ENCODE measurements at places on chromosomes 16 and 17. TPM values are rescaled to one million over a fixed set of nuclear protein-coding genes. Genes with fewer than 3 reads are reported as not detected.
A peak's percentile ranks its signal among the peaks of the same experiment; 100 is the strongest.

CETP gene
- 1.2 TPM for total RNA-seq

DNA sequence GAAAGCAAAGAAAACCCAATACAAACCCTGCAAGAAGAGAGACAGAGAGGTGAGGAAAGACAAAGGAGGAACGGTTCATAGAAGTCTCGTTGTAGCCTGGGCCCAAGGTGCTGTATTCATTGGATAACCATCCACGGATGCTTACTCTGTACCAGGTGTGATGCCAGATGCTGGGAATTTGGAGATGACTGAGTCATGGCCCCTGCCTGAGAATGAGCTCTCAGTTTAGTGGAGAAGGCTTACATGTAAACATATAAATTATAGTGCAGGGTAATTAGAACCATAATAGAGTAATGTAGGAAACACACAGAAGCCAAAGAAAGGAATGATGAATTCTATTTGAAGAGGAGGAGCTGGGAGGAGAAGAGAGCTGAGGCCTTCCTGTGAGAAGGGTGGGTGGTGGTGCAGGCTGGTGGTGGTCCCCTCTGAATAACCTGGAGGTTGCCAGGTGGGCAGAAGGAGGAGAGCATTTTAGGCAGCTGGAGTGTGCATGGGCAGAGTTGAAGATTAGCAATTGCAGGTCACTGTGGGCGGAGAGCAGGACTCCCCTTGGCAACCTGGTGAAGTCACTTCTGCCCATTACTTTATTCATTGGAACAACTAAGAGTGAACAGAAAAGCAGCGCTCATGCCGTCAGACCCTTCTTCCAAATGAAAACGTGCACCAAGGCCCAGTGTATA is 7.7 kb upstream of the ZG16 start:
- H3K36me3 ChIP-seq = no peaks in the 10 kb centered on the region
- H3K27ac ChIP-seq = no peak overlapping the region
- H3K27me3 ChIP-seq = no peaks in the 10 kb centered on the region

DNA sequence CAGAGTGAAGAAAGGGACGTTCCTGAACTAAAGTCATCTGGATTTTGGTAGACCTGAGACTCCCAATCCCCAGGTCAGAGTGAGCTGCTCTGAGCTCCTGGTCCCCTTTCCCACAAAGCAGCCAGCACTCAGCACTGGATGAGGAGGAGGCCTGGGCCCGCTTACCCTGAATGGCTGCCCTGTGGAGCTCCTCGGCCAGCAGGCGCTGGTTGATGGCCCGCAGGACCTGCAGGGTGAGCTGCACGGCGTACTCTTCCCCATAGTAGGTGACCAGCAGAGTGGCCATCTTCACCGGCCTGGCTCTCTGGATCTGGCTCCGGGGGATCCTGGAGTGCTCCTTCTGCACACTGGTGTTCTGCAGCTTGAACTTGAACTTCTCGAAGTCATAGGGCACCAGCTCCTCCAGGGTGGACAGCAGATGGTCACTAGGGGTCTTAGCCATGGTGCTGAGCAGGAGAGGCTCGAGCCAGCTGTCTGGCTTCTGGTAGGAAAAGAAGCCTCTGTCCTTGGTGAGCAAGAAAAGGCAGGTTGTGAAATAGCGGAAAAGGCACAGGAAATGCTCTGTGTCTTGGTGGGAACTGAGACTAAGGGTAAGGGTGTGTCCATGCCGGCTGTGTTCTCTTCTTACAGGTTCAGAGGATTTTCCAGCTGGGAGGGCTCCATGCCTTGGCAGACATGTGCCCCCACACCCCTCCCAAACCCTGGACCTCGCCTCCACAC is at the start of gene MEFV:
Gene MEFV, minus strand, starts transcription at position 488 of the 720 bp plus-strand sequence. Its CDS starts 46 bp downstream, at position 442.
- H3K4me1 ChIP-seq = no peaks in the 10 kb centered on the region
- no peak for DNase-seq
- H3K4me3 ChIP-seq = no peak within 1 kb of the TSS

GRCh38 chr17:45277216-45277849 is 15.4 kb upstream of the SPATA32 start:
- peaks cover 17% of the 10 kb centered on the region for H3K36me3 ChIP-seq
- H3K27ac ChIP-seq = peak overlapping the region; percentile 38
- H3K4me3 ChIP-seq = no peak overlapping the region
- H3K4me1 ChIP-seq = peaks cover 16% of the 10 kb centered on the region
- no peaks in the 10 kb centered on the region for H3K27me3 ChIP-seq

- no peak for DNase-seq
- H3K4me3 ChIP-seq = no peak overlapping the region
- H3K36me3 ChIP-seq = peaks cover 26% of the 10 kb centered on the region
- no peaks in the 10 kb centered on the region for H3K4me1 ChIP-seq
- H3K27me3 ChIP-seq = no peaks in the 10 kb centered on the region
These were observed 11.4 kb downstream of the ENGASE start for GRCh38 chr17:79085921-79086551.

GPS1 gene
- 111 TPM for total RNA-seq

ARHGAP44 gene
- total RNA-seq = 17.0 TPM

DNA sequence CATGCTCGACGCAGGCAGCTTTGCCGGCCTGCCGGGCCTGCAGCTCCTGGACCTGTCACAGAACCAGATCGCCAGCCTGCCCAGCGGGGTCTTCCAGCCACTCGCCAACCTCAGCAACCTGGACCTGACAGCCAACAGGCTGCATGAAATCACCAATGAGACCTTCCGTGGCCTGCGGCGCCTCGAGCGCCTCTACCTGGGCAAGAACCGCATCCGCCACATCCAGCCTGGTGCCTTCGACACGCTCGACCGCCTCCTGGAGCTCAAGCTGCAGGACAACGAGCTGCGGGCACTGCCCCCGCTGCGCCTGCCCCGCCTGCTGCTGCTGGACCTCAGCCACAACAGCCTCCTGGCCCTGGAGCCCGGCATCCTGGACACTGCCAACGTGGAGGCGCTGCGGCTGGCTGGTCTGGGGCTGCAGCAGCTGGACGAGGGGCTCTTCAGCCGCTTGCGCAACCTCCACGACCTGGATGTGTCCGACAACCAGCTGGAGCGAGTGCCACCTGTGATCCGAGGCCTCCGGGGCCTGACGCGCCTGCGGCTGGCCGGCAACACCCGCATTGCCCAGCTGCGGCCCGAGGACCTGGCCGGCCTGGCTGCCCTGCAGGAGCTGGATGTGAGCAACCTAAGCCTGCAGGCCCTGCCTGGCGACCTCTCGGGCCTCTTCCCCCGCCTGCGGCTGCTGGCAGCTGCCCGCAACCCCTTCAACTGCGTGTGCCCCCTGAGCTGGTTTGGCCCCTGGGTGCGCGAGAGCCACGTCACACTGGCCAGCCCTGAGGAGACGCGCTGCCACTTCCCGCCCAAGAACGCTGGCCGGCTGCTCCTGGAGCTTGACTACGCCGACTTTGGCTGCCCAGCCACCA is 9.7 kb downstream of the VASN start:
- H3K36me3 ChIP-seq = no peaks in the 10 kb centered on the region
- no peak overlapping the region for H3K4me3 ChIP-seq
- DNase-seq = peak; percentile 99
- peak overlapping the region; percentile 88 for H3K27ac ChIP-seq

DNA sequence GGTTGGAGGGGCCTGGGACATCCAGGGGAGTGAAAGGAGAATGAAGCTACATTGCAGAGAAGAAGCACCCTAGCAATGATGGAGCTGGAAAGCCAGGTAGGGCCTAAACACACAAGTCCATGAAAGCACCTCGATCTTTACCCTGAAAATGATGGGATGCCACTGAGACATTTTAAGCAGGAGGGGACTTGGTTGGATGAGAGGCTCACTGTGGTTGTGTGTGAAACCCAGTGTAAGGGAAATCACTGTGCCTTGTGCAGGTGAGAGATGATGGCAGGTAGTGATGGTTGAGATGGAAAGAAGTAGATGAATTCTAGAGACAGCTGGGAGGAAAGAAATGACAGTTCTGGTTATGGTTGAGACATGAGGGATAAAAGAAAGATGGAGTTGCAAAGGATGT is 132.9 kb upstream of the CACNG3 start:
- no peaks in the 10 kb centered on the region for H3K36me3 ChIP-seq
- no peak overlapping the region for H3K27ac ChIP-seq
- no peaks in the 10 kb centered on the region for H3K4me1 ChIP-seq
- no peak for DNase-seq
- no peak overlapping the region for H3K4me3 ChIP-seq
- H3K27me3 ChIP-seq = no peaks in the 10 kb centered on the region

DNA sequence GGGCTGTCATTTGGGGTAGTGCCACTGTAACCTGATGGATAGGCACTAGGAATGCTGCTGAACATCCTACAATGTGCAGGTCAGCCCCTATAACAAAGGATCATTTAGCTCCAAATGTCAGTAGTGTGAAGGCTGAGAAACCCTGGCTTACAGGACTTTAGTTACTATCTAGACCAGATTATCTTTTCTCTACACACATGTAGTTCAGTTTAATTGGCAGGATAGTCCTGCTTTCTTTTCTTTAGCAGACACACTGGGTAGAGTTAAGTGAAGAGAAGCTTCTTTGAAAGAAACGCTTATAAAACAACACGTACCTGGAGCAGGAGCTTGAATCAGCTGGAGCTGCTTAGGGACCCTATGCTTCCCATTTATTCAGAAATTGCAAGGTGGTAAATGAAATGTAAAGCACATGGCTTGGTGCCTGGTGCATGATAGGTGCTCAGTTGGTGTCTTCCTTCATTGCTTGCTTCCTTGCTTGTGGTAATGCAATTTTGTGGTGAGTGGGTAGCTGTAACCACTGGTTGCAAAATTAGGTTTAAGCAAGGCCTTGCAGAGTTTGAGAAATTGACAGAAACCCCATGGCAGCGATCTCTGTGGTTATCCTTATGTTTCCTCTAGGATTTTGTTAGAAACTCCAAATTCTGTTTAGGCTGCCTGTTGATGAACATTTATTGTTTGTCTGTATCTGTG is 9.4 kb downstream of the METTL9 start:
- no peak for DNase-seq
- H3K36me3 ChIP-seq = no peaks in the 10 kb centered on the region
- no peaks in the 10 kb centered on the region for H3K27me3 ChIP-seq
- H3K4me3 ChIP-seq = no peak overlapping the region
- H3K4me1 ChIP-seq = peaks cover 70% of the 10 kb centered on the region

- peaks cover 15% of the 10 kb centered on the region for H3K36me3 ChIP-seq
- no peak overlapping the region for H3K4me3 ChIP-seq
- DNase-seq = peak; percentile 56
- H3K27ac ChIP-seq = no peak overlapping the region
These were observed 15.5 kb downstream of the MSI2 start for GRCh38 chr17:57271821-57272220.
